Stimulated activated CD4-positive, alpha-beta T cell treated with anti-CD3 and anti-CD28 coated beads, Interleukin-15, amount 100 ng/mL, for 1 hour (primary cell): ENCODE measurements at places on chromosomes 2 and 18.

GRCh38 chr2:232502911-232503808 lies 15.5 kb upstream of the ECEL1 start:
- DNase-seq, result no peak

DNA sequence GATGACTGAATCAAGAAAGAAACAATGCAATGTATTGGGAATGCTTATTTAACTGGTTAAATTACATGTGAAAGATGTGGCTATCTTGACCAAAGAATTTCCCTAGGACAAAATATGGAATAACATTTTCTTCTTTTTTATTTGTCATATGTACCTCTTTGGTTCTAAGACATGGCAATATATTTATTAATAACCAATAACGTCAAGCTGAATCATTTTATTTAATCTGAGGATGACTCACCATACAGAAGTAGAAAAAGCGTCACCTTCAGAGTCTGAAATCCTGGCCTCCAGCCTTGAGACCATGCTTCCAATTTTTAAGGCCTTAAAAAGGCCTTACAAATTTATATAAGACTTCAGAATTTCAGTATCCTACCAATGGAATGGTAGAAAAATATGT lies 1464.9 kb downstream of the SUCLG1 start:
- no peak for DNase-seq

DNA sequence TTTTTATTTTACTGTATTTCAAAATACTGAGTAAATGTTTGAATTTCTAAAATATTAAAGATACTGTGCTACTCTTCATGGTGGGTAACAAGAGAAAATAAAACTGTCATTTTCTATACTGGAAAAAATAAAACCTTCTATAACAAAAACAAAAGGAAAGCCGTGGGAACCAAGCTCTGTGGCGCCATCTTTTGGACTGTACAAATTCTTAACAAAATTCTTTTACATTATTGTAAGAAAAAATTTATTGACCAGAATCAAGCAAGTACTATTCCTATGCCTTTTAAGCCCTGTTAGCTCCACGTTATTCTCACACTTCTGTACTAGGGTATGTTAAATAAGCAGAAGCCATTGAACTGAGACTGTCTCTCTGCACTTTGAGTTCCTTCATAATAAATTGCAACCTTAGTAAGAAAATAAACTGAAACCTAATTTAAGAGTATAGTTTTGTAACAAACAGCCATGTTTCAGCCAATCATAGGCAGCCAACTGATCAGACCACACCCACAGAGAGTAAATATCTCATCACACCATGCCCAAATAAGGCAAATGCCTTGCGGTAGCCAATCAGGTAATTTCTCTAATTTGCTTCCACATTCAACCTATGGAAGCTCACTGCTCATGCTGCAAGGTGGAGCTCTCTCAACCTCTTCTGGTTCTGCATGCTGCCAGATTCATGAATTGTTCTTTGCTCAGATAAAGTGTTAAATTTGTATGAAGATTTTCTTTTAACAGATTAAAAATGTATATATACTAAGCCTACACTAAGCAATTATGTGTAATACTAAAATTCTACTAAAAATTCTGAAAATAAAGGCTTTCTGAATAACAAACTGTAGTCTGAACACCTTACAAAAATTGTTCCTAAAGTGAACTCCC lies 42.2 kb downstream of the HIBCH start:
- DNase-seq, result no peak

DNA sequence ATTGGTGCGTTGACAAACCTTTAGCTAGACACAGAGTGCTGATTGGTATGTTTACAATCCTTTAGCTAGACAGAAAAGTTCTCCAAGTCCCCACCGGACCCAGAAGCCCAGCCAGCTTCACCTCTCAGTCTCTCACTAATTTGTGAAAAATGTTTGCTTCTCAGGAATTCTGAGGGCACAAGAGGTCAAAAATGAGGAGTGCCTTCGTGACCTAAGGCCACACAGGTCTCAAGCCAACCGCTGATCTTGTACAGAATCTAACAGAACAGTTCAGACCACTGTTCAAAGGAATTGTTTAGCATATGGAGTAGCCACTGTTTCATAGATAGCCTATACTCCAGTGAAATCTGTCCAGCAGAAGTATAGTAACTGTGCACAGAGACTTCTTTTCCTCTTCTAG lies 29.8 kb upstream of the LRRC30 start:
- no peak for DNase-seq

DNA sequence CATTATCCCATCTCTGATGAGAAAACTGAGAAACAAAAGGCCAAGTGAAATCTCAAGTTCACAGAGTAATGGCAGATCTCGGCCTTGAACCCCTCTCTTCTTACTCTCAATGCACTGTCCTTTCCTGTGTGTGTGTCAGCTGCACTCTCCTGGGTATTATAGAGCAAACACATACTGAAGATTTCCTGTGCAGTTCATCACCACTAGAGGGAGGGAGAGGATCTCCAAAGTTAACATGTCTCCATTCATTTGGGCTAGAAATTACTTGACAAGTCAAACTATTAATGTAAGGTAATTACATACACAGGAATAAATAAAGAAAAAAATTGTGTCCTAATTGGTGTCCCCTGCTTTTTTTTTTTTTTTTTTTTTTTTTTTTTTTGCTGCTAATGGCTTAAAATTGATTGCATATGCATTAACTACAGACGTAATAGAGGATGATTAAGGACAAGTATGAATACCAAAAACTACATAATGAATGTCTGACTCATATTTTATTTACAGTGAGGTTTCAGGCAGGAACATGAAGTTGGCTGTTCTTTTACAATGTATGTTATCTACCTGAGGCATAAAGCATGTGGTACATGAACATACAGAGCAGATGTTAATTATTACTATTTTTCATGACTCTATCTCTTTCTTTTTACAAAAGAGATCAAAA lies 269.2 kb downstream of the NYAP2 start:
- no peak for DNase-seq

DNA sequence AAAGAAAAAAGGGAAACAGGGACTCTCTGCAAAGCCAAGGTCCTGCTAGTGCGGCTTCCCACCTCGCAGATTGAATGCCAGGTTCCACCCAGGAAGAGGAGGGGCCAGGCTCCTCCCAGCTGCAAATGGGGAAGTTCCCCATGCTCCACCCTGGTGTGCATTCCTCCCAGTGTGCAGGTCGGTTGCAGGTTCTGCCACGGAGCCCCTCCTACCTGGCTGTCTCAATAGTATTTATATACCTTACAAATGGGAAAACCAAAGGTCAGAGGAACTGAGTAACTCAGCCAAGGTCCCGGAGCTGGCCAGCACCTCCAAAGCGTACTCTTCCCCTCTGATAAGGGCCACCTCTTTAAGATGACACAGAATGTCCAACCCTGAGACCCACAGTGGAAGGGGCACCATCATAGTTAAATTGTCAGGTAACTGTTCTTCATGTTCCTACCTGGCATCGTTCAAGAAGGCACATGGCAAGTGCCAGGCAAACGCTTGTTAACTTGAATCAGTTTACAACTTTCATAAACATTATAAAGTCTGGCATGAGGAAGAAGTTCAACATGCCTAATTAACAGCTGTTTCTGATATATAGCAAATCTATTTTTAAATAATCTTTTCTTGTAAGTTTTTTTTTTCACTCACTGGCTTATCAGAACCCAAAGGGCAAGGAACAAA lies 35.5 kb downstream of the POU3F3 start:
- DNase-seq, result no peak

- no peak for DNase-seq
These were observed 141.9 kb upstream of the LGALSL start for GRCh38 chr2:64311948-64312621.

DNA sequence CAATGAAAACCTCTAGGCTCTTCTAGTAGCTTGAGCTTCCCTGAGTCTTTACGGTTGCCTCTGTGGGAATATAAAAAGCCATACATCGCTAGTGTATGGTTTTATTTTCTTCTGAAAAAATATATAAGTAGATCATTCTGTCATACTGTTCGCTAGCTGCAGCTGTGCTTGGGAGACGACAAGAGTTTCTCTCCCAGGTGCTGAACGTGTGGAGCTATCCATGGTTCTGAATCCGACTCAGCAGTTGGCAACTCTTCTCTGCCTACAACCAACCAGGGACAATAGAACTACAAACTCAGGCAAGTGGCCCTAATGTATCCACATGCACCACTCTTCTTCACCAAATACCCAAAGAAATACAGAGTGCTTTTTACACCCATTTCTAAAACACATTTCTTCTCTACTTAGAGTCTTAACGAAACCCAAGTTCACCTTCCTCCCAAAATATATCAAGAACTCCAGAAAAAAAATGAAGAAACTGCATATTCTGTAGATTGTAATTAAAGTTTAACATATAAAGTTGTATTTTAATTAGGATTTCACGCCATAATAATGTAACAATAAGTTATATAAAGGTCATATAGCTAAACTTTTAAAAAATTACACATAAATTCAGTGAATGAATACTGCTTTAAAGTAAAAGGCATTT lies 2.2 kb upstream of the KCNH7 start:
- DNase-seq, result no peak

DNA sequence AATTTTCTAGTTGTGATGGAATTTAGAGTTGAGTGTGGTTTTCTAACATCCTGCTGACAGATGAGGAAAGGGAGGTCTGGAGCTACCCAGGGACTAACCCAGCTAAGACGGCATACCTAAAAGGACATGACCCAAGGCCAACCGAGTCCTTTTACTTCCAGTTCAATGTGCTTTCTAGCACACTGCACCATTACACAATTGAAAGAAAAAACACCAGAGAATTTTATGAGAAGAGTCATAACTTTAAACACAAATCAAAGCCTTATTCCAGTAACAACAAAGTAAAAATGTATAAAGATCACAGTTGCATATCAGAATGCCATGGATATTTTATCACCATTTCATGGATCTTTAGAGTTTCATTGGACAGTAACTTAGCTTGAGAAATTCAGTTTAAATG lies 480.3 kb downstream of the MEIS1 start:
- no peak for DNase-seq
